ENCODE measurements at places on chromosomes 2 and 18. TPM values are rescaled to one million over a fixed set of nuclear protein-coding genes. Genes with fewer than 3 reads are reported as not detected.

The MYOM1 gene
- total RNA-seq = 0.27 TPM

DNA sequence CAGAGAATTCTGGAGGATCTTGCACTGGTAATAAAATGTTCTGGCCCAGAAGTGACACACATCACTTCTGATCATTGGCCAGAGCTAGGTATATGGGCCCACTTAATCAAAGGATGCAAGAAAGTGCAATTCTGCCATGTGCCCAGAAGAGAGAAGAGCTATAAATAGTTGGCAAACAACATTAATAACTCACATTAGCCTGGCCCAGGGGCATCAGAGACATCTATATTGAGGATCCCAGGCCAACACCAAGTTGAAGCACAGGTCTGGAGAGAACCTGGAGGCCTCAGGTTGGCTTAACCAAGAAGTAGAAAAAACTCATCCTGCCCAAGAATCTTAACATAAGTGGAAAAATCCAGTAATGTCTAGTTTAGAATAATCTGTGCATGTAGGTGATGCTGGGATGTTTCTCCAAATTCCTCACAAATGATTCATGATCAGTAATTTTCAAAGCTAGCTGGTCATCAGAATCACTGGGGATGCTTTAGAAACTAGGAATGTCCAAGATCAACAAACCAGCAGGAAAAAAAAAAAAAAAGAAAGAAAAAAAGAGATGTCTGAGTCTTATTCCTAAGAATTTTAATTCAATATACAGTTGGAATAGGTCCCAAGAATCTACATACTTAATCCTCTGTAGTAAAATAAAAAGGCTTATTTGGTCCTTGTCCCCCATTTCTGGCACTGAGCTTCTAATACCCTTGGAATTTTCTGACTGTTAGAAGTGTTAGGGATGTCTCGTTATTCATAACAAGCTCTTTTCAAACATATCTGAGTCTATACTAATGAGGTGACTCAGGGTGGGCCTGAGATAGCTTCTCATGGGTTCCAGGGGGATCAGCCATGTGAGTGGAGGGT is 35.0 kb upstream of the EVA1A start:
- DNase-seq = no peak

GRCh38 chr2:230602562-230603230 is 109.9 kb upstream of the CAB39 start:
- no peak for DNase-seq

- DNase-seq = no peak
Measured at GRCh38 chr2:45291296-45291701, 282.0 kb upstream of the SIX2 start.
